ENCODE measurements at places on chromosomes 16 and 17.

DNA sequence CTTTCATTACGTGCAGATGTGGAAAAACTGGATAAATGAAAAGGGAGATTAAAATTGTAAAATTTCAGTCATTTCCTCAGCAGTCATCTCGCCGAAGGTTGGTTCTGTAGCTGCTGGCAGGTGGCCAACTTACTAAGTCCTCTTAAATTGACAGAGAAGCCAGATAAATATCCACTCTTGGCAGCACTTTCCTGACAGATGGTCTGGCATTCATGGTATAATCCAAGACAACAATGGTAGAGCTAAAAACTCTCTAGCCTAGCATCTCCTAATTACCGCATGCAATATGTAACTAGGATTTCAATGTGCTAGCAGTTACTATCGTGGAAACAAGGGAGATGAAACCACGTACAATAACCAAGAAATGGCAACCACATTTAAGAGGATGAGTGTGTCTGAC, 306.3 kb downstream of the CNTNAP4 start:
- DNase-seq, result no peak

DNA sequence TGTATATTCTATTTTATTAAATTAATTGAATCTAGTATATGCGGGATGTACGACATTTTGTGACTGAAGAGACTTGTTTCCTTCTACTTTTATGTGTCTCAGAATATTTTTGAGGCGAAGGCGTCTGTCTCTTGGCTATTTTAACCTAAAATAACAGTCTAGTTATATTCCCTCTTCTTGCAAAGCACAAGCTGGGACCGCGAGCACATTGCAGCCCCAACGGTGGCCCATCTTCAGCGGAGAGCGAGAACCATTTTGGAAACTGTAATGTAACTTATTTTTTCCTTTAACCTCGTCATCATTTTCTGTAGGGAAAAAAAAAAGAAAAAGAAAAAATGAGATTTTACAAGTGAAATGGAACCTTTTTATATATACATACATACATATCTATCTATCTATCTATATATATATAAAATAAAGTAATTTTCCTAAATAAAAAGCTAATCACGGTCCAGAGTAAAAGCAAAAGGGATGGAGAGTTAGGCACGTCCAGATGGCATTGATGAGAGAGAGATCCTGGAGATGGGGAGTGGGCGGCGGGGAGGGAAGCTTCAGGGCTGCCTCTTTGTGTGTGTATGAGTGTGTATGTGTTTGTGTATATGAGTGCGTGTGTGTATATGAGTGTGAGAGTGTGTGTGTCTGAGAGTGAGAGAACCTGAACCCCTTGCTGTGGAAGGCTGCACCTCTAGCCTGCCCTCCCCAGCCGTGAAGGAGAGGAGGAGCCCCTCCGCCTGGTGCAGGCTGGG, 7.5 kb upstream of the ABCC3 start:
- DNase-seq, result no peak

GRCh38 chr17:79922116-79922601, 82.9 kb upstream of the CBX4 start:
- DNase-seq, result no peak

DNA sequence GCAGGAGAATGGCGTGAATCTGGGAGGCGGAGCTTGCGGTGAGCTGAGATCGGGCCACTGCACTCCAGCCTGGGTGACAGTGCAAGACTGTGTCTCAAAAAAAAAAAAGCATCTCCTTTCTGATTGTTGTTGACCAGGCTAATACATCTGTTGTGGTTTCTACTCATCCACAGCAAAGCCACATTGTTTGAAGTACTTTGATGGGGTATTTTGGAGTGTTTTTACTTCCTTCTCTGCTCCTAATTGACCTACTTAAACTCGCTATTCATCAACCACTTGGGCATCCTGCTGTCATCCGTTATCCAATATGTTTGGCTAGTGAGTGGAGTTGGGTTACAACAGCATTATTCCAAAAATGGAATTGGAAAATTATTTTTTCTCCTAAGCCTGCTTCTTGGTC, 3.5 kb upstream of the CDC27 start:
- DNase-seq, result peak; percentile 34

- no peak for DNase-seq
Measured at GRCh38 chr16:4891886-4892216, 44.6 kb downstream of the UBN1 start.

- no peak for DNase-seq
Measured at GRCh38 chr17:55394357-55395021, 27.1 kb downstream of the MMD start.

DNA sequence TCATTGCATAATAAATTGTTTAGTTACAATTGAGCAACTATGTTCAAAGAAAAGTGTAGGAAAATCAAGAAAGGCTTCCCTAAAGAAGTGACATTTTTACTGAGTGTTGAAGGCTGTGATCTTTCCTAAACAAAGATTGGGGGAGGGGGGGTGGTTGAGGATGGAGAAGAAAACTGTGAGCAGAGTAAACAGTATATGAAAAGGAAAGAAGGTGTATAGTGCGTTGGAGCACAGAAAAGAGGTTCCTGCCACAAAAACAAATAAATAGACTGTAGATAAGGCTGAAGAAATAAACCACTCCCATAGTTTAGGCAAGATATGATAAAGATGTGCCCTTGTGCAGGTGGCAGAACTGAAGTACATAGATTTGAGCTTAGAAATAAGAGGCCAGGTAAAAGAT, 8.5 kb downstream of the ABCA10 start:
- DNase-seq, result no peak

GRCh38 chr17:40515011-40515410, 13.6 kb upstream of the TNS4 start:
- no peak for DNase-seq

GRCh38 chr16:10907757-10908045, 30.7 kb downstream of the CIITA start:
- no peak for DNase-seq

GRCh38 chr16:83310816-83311215, 497.0 kb upstream of the HSBP1 start:
- no peak for DNase-seq

DNA sequence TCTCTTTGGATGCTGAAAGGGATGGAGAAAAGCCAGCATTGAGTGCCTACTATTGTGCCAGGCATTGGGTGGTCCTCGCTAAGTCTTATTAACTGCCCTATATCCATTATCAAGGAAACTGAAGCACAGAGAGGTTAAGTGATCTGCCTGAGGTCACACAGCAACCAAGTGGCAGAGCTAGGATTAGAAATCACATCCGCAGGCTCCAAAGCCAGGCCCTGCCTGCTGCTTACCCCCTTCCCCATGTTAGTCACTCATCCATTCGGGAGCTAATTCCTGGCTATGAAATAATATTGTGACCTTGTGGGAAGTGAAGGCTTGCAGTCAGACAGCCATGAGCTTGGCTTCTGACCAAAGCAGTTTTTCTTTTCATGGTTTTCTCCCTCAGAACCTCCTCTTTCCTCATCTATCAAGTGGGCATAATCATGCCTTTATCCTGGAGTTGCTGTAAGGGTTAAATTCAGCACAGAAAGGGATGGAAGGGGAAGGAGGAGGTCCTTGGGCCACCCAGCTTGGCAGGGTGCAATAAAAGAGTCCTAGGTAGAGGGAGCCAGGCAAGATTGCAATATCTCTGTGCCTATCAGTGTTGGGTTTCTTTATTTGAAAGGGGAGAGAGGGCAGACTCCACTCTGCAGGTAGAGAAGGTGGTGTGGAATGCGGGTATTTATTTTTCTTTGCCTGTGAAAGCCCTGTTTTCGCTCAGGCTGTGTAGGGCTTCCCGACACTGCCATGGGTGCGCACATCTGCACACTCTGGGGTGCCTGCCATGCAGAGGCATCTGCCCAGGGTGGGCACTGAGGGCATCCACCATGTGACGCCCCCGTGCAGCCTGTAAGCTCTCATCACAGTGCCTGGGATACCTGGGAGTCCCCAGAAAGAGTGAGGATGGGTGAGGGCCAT, 11.3 kb downstream of the RAI1 start:
- DNase-seq, result no peak

Measured in CD4-positive, alpha-beta T cell treated with Interleukin-10 for 1 hour (primary cell).